ENCODE measurements at places on chromosomes 1 and 21.
A peak's percentile ranks its signal among the peaks of the same experiment; 100 is the strongest.

DNA sequence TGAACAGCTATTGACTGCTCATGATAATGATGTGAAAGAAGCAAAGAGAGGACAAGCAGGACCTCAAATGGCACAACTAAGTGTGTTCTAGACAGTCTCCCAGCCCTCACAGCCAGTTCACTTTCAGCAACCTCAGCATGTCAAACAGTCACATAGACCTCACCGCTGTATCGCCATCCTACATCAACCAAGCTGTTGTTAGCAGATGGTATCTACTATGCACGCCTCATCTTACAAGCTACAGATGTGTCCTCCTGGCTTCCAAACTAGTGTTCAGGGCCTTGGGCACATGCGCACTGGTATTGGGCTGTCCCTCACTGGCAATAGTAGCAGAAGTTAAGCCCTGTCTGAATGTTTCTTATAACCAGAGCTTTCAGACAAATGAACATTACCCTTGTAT, 28.4 kb downstream of the EVI5 start:
- DNase-seq: no peak

- no peak for DNase-seq
These were observed 11.0 kb downstream of the ZBTB7B start for GRCh38 chr1:155013632-155014031.

- DNase-seq: no peak
These were observed 18.9 kb downstream of the EPB41 start for GRCh38 chr1:28933277-28933676.

DNA sequence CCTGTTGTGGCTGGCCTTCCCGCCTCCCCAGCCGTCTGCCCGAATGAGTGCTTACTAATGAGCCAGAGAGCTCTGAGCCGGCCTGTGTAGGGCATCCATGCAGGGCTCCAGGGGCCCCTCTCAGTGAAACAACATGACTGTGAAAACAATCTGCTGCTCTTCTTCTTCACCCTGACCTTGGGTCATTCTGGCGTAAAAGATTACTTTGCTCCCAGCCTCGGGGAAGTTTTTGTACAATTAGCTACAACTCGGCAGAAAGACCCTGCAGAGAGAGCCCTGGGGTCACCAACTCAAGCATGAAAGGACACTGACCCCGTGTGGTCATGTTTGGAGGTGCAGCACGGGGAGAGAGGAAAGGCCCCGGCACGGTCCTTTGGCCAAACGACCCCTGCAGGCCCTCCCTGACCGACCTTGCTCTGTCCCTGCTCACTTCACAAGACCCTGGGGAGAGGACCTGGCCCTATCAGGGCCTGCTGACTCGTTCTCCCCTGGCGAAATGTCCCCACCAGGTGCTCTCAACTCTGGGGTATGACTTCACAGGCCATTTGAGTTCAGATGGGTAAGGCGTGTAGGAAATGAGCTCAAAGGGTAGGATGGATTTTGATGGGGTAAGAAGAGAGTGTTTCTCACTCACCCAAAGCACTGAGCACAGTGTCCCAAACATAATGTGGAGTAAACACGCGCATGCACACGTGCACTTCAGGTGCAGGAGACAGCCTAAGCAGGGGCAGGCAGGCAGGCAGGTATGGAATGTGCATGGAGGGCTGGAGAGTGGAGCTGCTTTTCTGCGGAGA, 22.9 kb upstream of the FAM20B start:
- DNase-seq: peak; percentile 41

GRCh38 chr1:196361112-196361714, 247.0 kb downstream of the KCNT2 start:
- peak; percentile 14 for DNase-seq

DNA sequence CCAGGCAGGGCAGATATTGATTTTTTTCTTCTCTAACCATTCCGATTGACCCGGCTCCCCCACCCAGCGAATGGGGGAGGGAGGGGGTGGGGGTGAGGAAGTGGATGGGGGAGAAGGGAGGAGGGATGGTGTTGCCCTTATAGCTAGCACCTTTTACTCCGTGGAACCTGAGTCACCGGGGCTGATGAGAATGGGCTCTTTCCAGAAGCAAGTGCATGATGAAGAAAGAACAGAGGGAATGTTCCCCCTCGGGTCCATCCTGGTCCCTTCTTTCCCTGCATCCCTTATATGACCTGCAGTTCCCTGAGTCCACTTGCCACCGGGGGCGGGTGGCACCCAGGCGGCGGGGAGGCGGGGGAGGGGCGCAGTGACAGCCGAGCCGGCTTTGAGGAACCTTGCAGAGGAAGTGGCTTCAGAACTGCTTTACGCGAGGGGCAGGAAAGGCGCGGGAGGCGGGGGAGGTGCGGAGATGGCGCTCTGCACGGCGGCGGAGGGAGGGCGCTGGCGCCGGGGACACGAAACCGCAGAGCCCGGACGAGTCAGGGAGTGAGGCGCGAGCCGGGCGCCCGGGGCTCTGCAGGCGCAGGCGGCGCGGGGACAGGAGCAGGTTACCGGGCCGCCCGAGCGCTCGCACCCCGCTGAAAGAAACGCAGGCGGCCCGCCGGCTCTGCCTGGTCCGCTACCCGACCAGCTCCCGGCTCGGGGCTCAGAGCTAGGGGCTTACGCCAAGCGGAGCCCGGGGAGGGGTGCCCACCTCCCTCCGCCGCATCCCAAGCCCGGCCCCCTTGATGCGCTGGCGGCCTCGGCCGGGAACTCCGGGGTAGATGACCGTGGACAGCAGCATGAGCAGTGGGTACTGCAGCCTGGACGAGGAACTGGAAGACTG, 49.7 kb downstream of the RASSF5 start:
- peak; percentile 57 for DNase-seq

GRCh38 chr21:38376235-38376634, 119.4 kb downstream of the KCNJ15 start:
- no peak for DNase-seq

DNA sequence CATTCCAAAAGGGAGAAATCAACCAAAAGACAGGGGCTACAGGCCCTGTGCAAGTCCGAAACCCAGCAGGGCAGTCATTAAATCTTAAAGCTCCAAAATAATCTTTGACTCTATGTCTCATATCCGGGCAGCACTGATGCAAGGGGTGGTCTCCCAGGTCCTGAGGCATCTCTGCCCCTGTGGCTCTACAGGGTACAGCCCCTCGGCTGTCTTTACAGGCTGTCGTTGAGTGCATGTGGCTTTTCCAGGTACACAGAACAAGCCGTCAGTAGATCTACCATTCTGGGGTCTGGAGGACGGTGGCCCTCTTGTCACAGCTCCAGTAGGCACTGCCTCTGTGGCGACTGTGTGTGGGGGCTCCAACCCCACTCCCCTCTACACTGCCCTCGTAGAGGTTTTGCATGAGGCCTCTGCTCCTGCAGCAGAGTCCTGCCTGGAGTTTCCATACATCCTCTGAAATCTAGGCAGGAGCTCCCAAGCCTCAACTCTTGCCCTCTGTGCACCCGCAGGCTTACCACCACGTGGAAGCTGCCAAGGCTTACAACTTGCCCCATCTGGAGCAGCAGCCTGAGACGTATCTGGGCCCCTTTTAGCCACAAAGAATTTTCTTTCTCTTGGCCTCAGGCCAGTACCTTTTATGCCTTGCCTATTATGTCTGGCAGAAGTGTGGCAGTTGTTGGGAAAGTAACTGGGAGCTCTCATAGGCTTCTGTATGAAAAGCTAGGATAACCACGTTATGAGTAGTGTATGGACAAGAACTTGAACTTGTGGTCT, 52.5 kb downstream of the POU2F1 start:
- no peak for DNase-seq

DNA sequence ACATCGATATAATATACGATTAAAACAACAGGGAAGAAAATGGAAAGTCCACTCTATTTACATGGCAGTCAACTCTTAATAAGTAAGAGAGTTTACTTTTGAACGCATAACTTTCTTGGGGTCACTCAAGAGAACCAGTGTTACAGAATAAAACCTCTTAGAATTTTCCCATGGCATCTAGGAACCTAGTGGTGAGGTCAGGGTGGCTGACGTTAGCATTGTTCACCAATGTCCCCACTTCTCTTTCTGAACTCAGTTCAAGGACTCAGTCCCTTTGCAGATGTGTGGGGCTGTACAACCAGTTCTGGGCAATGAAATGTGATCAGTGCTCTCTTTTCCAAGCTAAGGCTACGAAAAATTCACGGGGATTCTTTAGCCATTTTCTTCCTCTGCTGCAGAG, 2.6 kb upstream of the RNF2 start:
- DNase-seq: no peak

- DNase-seq: no peak
These were observed 6.5 kb upstream of the GRIK3 start for GRCh38 chr1:37040773-37041172.

- DNase-seq: no peak
These were observed 119.4 kb upstream of the CXADR start for GRCh38 chr21:17393413-17393812.

DNA sequence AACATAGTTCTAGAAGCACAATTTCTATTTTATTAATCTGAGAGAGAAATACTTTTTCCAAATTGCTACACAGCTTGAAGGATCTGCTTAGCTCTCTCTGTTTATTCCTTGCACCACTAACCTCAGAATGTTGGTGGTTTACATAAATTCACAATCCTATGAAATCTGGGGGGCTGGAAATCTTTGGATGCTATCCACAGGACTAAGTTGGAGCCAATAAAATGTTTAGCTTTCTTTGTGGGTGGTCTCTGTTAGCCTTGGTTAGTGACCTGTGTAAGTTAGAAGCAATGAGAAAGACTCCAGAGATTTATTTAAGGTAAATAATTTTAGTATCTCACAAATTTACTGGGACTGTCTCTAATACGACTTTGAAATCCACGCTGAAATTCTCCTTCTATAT, 418.1 kb downstream of the ADGRL2 start:
- no peak for DNase-seq

- DNase-seq: no peak
These were observed 292.1 kb upstream of the RGS18 start for GRCh38 chr1:191866155-191866554.

DNA sequence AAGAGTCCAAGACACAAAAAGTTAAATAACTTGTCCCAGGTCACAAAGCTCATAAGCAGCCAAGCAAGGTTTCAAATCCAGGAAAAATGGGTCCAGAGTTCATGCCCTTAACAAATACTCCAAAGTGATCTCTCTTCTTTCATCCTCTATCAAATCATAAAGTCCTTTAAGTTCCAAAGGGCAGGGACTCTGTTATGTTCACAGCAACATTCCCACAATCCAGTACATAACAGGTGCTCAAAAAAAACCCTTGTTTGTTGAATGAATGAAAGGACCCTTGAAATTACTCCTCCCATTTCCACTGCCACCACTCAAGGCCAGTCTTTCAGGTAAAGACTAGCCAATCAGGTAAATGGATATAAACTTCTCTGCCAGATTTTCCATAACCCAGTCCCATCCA, 2.7 kb downstream of the ABL2 start:
- no peak for DNase-seq

- no peak for DNase-seq
These were observed 3.6 kb downstream of the C1orf174 start for GRCh38 chr1:3896396-3897000.

GRCh38 chr1:234093741-234094140, 189.3 kb downstream of the SLC35F3 start:
- no peak for DNase-seq

DNA sequence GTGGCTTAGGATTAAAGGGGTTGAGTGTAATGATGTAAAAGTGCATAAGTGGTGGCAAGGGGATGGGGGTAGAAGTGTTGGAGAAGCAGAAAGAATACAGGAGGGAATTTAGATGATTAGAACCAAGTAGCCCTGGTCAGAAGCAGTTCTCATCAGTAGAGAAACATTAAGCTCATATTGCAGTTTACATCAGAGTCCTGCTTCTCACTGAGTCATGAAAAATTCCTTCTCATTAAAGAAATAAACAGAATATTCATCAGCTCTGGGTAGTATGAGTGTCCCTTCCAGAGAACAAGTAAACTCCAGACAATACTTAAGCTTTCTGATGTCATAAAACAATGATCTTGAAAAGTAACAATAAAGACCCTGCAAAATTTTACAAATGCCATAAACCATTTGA, 36.5 kb downstream of the LRRIQ3 start:
- no peak for DNase-seq

GRCh38 chr1:184356891-184357290, 29.9 kb upstream of the C1orf21 start:
- no peak for DNase-seq

DNA sequence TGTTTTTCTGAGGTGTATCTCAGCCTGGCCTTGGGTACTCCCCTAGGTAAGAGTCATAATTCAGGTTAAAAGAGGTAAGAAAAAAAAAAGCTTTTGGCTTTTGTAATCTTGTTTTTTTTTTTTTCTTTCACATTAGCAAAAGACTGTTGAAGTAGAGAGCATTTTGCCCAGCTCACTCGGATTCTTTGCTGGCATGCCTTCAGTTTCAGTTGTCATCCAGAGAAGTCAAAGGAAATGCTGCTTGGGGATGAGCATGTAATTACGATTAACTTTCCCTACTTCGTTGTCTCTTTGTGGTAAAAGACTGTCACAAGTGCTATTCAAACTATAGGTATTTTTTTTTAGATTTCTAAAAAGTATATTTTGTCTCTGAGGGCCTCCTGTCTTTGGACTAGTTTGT, 6.3 kb downstream of the BACH1 start:
- no peak for DNase-seq

DNA sequence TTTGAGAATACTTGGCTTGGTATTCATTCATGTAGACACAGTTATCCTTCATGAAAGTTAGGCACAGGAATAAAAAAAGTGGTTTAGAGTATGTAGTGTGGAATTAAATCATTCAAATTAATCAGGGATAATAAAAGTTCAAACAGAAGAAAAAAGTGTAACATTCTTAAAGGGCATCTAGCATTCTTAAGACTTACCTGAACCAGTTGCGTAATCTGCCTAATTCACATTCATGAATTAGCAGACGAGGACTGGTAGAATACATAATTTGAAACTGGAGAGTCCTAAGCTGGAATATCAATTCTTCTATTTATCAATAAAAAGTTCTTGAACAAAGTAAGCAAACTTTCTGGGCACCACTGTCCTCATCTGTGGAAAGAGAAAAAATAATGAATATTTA, 157.0 kb upstream of the DEPDC1 start:
- DNase-seq: no peak

GRCh38 chr1:154414606-154415005, 9.5 kb downstream of the IL6R start:
- no peak for DNase-seq

GRCh38 chr21:32087447-32087846, 191.4 kb downstream of the MIS18A start:
- DNase-seq: no peak

DNA sequence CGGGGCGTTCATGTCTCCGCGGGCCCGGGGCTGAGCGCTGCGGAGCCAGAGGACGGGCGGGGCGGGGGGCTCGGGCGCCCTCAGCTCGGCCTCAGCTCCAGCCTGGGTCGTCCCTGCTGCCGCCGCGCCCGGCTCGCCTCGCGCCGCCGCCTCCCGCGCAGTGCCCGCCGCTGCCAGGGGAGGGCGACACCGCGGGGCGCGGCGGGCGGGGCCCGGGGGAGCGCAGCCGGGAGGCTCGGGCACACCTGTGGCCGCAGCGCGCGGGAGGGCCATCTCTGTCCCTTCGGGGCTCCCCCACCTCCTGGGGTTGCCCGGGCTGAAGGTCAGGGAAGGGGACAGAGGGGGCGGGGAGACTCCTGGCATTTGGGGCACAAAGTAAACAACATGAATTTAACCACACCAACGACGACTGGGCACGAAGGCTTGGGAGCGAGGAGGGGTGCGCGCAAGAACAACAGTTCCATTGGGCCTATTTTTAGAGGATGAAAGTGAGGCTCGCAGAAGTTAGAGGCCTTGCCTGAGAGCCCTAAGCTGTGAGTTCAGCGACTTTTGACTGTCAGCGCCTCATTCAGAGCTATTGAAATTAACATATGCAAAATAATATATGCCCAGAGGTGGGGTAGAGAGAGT, at the start of gene FAM131C:
TSS of gene FAM131C (minus strand) at position 162 of the 630 bp plus-strand sequence. CDS start 209 bp downstream, outside the sequence.
- DNase-seq: peak; percentile 60

GRCh38 chr1:27658951-27659496, 13.0 kb downstream of the IFI6 start:
- no peak for DNase-seq
